ENCODE measurements at places on chromosomes 3 and 15. TPM values are rescaled to one million over a fixed set of nuclear protein-coding genes. Genes with fewer than 3 reads are reported as not detected.

The PCNP gene
- 144 TPM for total RNA-seq

The LMAN1L gene
- total RNA-seq = not detected

The VEPH1 gene
- 2.6 TPM for total RNA-seq

The SPESP1 gene
- total RNA-seq = not detected

The SNX33 gene
- 2.1 TPM for total RNA-seq

The ZIC1 gene
- total RNA-seq = not detected

The MRAS gene
- total RNA-seq = not detected

GRCh38 chr3:105771392-105771791, 97.4 kb downstream of the CBLB start:
- H3K36me3 ChIP-seq = peaks cover 3% of the 10 kb centered on the region
- DNase-seq = no peak
- H3K4me3 ChIP-seq = no peak overlapping the region

DNA sequence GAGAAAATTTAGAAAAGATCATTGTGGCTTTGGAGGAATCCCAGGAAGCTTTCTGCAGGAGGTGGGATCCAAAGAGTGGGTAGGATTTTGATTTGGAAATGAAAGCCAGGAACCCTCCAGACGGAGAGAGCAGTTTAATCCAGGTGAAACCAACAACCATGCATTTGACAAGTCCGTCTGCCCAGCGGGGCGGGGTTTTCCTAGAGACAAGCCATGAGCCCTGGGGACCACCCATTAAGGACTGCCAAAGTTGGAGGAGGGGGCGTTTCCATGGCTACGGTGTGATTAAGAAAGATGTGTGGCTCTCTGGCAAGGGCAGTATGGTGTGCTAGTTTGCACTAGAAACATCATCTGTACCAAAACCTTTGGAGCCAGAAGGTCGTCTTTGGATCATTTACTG, 53.4 kb downstream of the SRGAP3 start:
- H3K4me1 ChIP-seq = no peaks in the 10 kb centered on the region
- no peaks in the 10 kb centered on the region for H3K27me3 ChIP-seq
- H3K27ac ChIP-seq = no peak overlapping the region
- no peak for DNase-seq

- H3K27ac ChIP-seq = no peak overlapping the region
- no peaks in the 10 kb centered on the region for H3K36me3 ChIP-seq
- no peak for DNase-seq
These were observed 414.2 kb downstream of the PDCD6IP start for GRCh38 chr3:34212656-34213055.

DNA sequence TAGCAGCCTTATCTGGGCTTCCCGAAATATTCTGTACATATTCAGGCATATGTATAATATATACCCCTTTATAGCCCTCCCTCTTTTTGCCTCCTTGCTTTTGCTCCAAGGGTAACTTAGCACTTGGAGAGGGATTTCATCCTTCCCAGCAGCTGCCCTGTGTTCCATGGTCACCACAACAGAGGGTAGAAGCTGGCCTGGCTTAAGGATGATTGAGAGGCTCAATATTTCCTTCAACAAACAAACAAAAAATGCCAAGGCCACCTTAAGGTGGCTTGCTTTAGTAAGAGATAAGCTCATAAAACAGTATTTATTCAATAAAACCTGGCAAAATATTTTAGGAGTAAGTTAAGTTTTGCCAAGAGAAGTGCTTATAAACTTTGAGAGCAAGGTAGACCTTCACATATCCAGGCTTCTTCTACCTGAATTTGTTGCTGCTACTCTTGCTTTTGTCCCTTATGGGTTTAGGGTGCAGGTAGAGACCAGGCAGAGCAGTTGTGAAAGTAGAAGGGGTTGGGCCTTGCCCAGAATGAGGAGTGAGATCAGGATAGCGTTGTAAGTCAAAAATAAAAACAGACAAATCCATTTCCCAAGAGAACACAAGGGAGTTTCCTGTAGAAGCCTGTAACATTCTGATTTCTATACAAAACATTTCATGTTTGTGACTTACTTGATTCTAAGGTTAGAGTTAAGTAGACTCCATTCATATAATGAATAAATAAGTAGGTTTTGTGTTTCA, 52.7 kb upstream of the ATOSA start:
- H3K4me3 ChIP-seq = no peak overlapping the region
- no peak overlapping the region for H3K27ac ChIP-seq
- no peaks in the 10 kb centered on the region for H3K36me3 ChIP-seq
- no peak for DNase-seq
- H3K4me1 ChIP-seq = peaks cover 16% of the 10 kb centered on the region
- H3K27me3 ChIP-seq = no peaks in the 10 kb centered on the region

GRCh38 chr3:18625085-18625484, 199.9 kb upstream of the SATB1 start:
- H3K36me3 ChIP-seq = no peaks in the 10 kb centered on the region
- H3K27me3 ChIP-seq = no peaks in the 10 kb centered on the region
- no peak overlapping the region for H3K4me3 ChIP-seq
- no peak overlapping the region for H3K27ac ChIP-seq
- no peaks in the 10 kb centered on the region for H3K4me1 ChIP-seq
- no peak for DNase-seq

DNA sequence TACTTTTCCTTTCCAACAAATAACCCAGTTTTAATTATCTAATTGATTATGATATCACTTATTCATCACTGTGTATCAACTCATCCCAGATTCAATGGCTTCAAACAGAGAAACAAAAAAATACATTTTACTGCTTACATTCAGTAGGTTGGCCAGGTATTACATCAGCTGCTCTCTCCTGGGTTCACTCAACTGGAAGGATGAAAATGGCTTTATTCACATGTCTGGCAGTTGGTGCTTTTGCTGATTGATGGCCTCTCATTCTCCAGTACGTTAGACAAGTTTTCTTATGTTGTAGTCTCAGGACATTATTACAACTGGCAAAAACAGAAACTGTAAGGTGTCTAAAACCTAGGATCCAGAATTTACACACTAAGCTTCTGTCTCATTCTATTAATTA, 811.0 kb upstream of the ALCAM start:
- DNase-seq = no peak
- no peaks in the 10 kb centered on the region for H3K4me1 ChIP-seq
- no peaks in the 10 kb centered on the region for H3K36me3 ChIP-seq
- no peak overlapping the region for H3K27ac ChIP-seq

GRCh38 chr3:115699706-115700105, 76.4 kb downstream of the GAP43 start:
- DNase-seq = no peak
- H3K36me3 ChIP-seq = no peaks in the 10 kb centered on the region
- H3K27ac ChIP-seq = no peak overlapping the region

- no peaks in the 10 kb centered on the region for H3K27me3 ChIP-seq
- no peaks in the 10 kb centered on the region for H3K4me1 ChIP-seq
- H3K36me3 ChIP-seq = no peaks in the 10 kb centered on the region
- no peak for DNase-seq
- no peak overlapping the region for H3K4me3 ChIP-seq
These were observed 397.6 kb upstream of the THBS1 start for GRCh38 chr15:39183164-39183881.

- H3K4me1 ChIP-seq = no peaks in the 10 kb centered on the region
- no peak overlapping the region for H3K4me3 ChIP-seq
- no peak for DNase-seq
- H3K27me3 ChIP-seq = no peaks in the 10 kb centered on the region
These were observed 272.1 kb upstream of the ALCAM start for GRCh38 chr3:105094588-105094987.

GRCh38 chr3:53286727-53287126, 30.9 kb upstream of the TKT start:
- H3K4me3 ChIP-seq = no peak overlapping the region
- DNase-seq = no peak
- peaks cover 51% of the 10 kb centered on the region for H3K36me3 ChIP-seq
- no peaks in the 10 kb centered on the region for H3K27me3 ChIP-seq

DNA sequence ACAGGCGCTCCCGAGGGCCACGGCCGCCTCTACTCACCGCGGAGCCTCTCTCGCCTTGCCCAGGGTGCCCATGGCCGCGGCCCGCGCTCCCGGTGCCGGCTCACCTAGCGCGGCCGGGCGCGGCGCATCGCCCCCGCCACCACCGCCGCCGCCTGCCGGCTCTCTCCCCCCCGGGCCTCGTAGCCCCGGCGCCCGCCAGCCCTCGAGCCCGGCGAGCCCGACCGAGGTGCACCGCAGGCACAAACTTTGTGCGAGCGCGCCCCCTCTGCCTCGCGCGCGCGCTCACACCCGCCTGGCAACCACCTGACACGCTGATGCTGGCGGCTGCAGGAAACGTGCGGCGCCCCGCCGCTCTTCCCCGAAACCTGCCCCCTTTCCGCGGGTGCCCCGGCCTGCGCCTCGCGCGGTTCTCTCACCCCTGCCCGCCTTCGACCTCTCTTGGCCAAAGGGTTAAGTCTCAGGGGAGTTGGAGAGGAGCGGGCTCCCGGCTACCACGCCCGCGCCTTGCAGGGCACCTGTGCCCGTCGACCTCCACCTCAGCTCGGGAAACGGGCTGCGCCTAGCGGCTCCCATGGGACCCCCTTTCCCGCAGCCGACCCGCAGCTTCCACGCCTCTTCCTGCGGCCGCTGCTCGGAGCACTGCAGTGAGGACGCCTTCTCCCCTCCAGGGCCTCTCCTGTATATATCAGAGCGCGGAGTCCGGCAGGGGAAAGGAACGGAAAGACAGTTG, at the start of gene RASGRP1:
TSS of gene RASGRP1 (minus strand) at position 258 of the 730 bp plus-strand sequence. CDS start at position 72, 186 bp downstream.
- peak within 1 kb of the TSS; percentile 92 for H3K27ac ChIP-seq
- H3K4me3 ChIP-seq = peak within 1 kb of the TSS; percentile 92
- H3K27me3 ChIP-seq = no peaks in the 10 kb centered on the region
- peaks cover 59% of the 10 kb centered on the region for H3K4me1 ChIP-seq
- peaks cover 1% of the 10 kb centered on the region for H3K36me3 ChIP-seq

GRCh38 chr15:33209575-33210481, 15.3 kb upstream of the FMN1 start:
- no peaks in the 10 kb centered on the region for H3K36me3 ChIP-seq
- no peak overlapping the region for H3K4me3 ChIP-seq
- no peak overlapping the region for H3K27ac ChIP-seq
- H3K4me1 ChIP-seq = no peaks in the 10 kb centered on the region
- no peaks in the 10 kb centered on the region for H3K27me3 ChIP-seq
- DNase-seq = no peak

DNA sequence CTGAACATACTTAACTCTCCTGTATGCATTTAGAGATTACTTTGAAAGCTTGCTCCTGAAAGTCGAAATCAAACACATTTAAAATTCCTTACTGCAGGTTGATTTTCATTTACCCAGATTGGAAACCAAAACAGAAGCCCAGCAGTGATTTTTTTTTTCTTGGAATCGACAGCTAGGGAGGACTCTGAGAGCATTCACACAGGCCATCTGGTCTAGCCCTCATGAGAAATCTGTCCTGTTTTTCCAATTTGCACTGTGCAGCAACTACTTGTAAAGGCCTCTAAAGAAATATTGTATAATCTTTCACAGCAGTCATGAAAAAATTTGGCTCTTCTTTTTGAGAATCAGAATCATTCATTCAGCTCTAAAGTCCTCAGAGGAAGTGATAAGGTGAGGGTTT, 179.2 kb downstream of the KCNAB1 start:
- no peak overlapping the region for H3K27ac ChIP-seq
- DNase-seq = no peak
- no peaks in the 10 kb centered on the region for H3K4me1 ChIP-seq
- H3K4me3 ChIP-seq = no peak overlapping the region
- peaks cover 5% of the 10 kb centered on the region for H3K27me3 ChIP-seq
- no peaks in the 10 kb centered on the region for H3K36me3 ChIP-seq

DNA sequence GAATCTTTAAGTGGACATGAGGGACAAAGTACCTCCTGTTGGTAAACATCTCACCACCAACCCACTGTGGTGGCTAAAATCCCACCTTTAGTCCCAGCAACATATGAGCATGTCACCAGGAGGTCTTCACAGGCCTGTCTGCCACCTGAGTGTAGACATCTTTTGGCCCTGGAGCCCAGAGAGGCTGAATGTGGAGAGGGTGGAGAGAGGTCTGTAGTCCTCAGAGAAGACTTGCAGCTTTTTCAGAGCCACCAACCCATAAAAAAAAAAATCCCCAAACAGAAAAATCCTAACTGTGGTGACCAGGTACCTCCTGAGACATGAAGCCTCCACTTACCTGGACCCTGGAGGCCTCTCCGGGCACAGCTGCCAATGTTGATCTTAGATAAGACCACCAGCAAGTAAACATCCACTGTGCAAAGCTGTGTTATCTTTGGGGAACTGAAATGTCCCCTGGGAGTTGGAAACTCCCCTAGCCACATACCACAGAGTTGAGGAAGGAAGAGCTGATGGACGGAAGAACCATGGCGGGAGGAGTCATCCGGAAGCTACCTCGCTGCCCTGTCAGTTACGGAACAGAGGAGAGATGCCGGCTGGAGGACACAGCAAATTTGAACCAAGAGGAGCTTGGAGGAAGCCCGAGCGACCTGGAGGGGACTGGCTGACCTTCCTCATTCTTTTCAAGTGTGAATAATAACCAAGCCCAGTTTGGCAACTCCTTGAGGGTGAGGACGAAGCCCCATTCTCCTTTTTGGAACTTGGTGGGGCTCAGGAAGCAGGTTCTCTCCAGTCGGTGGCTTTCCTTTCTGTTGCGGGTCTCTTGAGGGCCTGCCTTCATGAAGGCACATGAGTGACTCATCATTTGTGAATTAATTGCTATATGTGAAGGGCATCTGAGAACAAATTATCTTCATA, at the start of gene GHRL:
TSS of gene GHRL (minus strand) at position 443 of the 915 bp plus-strand sequence. CDS start 2,767 bp downstream, outside the sequence.
- H3K4me1 ChIP-seq = no peaks in the 10 kb centered on the region
- DNase-seq = no peak
- H3K4me3 ChIP-seq = no peak within 1 kb of the TSS
- H3K27me3 ChIP-seq = no peaks in the 10 kb centered on the region
- H3K27ac ChIP-seq = no peak within 1 kb of the TSS
- peaks cover 20% of the 10 kb centered on the region for H3K36me3 ChIP-seq

GRCh38 chr15:100279446-100279845, 62.3 kb downstream of the ADAMTS17 start:
- H3K27me3 ChIP-seq = no peaks in the 10 kb centered on the region
- DNase-seq = no peak
- H3K27ac ChIP-seq = no peak overlapping the region
- H3K4me3 ChIP-seq = no peak overlapping the region

DNA sequence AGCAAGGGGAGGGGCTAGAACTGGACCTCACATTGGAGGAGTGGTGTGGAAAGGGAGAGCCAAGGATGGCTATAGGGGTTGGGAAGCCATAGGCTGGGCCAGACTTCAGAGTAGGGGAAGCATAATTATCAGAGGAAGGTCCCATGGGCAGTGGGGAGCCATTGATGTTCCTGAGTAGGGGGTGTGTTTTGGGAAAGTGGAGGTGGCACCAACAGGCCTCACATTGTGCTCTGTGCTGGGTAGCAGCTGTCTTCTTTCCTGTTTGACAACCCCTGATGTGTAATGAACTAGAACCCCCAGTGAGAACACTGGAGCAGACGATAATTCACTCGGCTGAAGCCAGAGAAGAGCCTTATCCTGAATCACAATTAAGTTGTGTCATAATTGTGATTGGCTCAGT, 41.2 kb downstream of the SLC6A11 start:
- DNase-seq = no peak
- no peaks in the 10 kb centered on the region for H3K36me3 ChIP-seq
- no peaks in the 10 kb centered on the region for H3K4me1 ChIP-seq
- H3K27me3 ChIP-seq = no peaks in the 10 kb centered on the region

Measured in CD4-positive, CD25-positive, alpha-beta regulatory T cell (primary cell).